ENCODE measurements at places on chromosomes 12 and 14.

GRCh38 chr12:53978477-53979356, 4.0 kb upstream of the HOTAIR start:
- peak; percentile 90 for DNase-seq

GRCh38 chr14:53630336-53630735, 326.3 kb downstream of the BMP4 start:
- no peak for DNase-seq

GRCh38 chr12:108102363-108102762, 26.7 kb upstream of the WSCD2 start:
- no peak for DNase-seq

DNA sequence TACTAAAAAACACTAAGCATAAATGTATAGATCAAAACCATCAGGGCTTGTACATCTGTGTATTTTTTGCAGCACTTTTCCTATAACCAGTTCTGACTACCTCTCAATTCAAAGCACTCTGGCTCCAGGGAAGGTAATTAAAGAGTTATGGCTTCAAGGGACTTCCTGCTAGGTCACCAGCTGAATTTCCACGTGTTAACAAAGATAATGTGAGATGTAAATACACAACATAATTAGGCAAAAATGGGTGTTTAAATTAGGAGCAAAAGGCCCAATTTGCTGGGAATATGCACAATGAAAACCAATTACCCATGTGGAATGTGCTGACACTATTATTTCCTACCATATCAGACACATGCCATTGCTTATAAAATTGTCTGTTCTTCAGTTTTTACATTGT, 513.4 kb upstream of the FLRT2 start:
- DNase-seq, result no peak

DNA sequence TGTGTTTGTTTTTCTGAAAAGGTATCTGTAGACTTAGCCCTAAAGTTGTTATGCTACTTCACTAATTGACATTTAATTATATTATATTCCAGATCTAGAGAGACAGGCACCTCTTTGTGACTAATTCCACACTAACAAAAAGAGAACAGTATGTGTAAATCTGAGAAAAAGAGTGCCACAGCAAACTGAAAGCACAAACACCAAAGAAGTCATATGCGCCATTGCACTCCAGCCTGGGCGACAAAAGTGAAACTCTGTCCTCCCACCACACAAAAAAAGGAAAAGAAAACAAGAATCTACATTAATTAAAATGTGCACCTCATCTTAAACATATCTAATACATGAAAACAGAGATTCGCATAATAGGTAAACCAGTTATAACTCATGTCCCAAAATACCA, 4.4 kb upstream of the CSRNP2 start:
- no peak for DNase-seq

DNA sequence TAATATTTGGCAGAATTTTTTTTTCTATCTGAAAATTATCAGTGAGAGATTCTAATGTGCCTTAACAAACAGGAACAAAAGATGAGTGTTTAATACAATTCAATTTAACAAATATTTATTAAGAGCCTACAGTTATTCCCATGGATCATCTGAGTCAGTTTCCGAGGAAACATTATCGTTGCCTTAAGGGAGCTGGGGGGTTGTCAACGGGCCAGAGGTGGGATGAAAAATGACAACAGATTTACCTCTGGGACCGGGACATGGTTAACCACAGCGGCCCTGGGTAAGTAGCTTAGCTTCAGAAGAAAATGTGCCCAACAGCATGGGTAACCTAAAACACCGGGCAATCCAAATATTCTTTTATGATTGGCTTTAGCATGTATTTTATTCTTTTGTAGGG, 113.6 kb downstream of the DAD1 start:
- DNase-seq, result no peak

GRCh38 chr12:56521209-56521589, 421 bp upstream of the RBMS2 start:
- no peak for DNase-seq

- DNase-seq, result no peak
Observed at GRCh38 chr14:52269100-52269499, 1.6 kb downstream of the PTGDR start.

DNA sequence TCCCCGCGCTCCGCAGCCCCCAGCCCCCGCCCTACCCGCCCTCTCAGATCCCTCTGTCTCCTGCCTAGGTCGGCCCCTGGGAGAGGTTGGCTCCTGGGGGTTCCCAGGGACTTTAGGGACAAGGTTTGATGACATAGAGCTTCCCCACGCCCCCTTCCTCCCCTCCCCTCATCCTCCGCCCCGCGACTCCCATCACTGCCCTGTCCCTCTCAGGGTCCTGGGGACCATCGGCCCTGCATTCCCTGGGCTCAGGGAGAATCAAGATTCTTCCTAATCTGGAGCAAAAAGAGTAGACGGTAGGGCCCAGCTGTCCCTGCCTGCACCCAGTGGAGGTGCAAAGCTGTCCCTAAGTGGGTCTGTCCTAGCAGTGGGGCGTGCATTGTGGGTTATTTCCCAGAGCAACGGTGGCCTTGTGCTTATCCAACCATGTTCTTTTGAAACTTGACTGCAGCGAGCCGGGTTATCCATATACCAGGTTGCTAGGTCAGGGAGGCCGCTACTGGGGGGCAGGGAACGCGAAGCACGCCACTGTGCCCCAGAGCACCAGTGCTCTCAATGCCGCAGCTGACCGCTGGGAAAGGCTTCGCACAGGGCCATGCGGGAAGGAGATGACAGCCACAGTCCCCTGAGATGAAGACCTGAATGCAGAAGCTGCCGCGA, 124.4 kb upstream of the PRMT8 start:
- DNase-seq, result no peak

DNA sequence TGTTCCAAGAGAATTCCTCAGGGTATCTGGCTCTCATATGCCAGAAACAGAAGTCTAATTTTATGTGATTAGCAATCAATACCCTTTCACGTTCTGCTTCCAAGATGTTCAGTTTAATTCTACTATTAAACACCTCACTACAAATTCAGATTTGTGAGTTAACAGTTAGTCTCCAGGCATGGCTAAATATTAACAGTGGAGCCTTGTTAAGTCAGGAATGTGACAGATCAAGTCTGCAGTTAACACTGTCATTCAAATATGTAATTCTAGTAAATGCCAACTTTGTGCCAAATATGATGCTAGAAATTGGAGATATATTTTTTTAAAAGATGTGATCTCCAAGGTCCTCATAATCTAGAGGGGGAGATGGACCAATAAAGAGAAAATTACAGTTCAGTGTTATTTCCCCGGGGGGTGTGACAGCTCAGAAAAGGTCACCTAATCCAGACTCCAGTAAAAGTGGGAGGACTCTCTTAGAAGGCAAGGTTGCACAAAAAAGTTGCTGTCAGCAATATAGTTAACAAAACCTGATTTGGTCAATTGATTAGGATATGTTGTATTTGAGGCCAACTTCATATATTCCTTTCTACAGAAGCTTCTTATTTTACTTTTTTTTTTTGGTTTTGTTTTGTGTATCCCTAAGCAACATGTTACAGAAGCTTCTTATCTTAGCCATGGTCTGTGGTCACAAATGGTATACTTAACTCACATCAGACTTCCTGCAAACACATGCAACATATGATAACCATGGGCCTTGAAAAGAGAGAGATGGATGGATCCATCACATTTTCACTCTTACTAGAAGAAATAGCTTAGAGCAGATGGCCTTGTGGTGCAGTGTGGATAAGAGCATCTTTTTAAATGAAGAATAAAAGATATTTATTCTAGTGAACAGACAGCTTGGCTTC, 18.4 kb upstream of the RNU6-7 start:
- no peak for DNase-seq

DNA sequence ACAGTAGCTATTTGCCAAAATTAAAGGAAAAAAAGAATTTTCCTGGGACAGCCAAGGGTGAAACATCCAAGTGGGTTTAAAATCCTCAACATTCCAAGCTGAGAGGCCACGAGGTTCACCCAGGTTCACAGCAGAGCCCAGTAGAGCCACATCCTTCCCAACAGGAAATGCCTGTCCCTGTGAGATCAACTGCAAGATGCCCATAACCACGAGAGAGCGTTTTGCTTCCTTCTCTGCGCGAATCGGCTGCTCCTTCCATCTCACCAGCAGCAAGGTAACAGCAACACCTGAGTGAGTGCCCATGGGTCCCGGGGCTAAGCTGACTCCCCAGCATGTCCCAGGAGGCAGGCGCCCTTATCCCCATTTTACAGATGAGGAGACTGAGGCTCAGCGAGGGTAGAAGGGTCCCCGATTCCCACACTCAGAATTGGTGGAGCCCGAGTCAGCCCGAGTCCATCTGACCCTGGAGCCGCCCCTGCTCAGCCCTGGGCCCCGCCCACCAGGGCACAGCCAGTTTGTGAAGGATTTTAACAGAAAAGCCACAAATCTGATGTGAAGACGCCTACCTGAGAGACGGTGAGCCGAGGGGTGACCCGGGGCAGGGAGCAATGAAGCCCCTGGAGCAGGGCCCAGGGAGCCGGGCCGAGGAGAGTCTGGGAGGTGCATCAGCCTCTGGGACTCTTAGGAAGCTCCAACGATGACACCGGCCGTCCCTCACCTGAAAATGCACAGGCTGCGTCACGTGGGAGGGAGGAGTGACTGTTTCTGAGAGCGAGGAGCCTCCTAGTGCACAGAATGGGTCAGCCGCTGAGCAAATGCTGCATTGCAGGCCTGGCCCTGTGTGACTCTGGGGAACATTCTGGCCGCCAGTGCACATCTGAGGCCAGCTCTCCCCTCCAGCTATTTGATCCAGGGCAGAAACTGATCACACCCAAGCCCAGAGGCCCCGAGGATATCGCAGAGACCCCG, 236.9 kb upstream of the SFSWAP start:
- no peak for DNase-seq

DNA sequence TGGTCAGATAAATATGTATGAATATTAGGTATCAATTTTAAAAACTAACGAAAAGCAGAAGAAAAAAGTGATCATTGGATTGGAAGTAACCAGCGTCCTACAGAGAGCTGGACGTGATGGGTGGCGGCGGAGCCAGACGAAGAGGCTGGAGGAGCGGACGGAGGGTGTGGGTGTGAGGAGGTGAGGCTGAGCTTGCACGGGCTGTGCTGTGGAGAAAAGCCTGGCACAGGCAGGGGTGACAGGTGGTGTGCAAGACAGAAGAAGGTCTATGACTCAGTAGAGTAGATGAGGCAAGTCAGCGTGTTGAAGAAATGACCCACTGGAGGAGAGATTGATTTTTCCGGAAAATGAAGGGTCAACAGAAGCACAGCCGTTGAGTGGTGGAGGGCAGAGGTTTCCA, 56.4 kb downstream of the FZD10 start:
- no peak for DNase-seq

DNA sequence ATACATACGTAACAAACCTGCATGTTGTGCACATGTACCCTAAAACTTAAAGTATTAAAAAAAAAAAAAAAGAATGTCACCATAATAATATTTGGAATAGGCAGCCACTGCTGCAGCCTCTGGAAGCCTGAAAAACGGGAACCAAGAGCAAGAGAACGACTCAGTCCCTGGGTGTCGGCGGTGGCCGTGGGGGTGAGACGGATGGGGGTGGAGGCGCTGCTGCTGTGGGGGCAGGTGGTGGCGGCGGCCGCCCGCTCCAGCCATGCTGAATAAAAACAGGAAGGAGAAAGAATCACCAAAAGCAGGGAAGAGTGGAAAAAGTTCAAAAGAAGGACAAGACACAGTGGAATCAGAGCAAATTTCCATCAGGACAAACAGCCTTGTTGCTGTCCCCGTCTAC, 46.9 kb downstream of the ZFYVE21 start:
- no peak for DNase-seq

GRCh38 chr14:34700622-34701130, 13.7 kb downstream of the CFL2 start:
- DNase-seq, result no peak

GRCh38 chr12:108332791-108333382, 6.2 kb downstream of the CMKLR1 start:
- DNase-seq, result no peak

DNA sequence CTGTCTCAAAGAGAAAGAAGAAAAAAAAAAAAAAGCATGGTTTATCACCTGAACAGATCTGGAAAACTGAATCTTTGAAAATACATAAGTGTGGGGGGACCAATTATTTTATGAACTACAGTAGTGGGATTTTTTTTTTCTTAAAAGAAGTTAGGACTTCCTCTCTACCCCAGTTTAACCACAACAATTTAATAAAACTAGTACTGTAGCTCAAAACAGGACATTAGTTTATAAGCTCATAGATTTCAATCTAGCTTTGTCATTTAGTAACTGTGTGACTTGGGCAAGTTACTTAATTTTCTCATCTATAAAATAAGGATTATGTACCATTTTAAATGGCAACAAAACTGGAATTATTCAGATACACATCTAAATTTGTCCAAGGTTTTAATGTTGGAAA, 23.5 kb upstream of the ARID4A start:
- DNase-seq, result no peak

DNA sequence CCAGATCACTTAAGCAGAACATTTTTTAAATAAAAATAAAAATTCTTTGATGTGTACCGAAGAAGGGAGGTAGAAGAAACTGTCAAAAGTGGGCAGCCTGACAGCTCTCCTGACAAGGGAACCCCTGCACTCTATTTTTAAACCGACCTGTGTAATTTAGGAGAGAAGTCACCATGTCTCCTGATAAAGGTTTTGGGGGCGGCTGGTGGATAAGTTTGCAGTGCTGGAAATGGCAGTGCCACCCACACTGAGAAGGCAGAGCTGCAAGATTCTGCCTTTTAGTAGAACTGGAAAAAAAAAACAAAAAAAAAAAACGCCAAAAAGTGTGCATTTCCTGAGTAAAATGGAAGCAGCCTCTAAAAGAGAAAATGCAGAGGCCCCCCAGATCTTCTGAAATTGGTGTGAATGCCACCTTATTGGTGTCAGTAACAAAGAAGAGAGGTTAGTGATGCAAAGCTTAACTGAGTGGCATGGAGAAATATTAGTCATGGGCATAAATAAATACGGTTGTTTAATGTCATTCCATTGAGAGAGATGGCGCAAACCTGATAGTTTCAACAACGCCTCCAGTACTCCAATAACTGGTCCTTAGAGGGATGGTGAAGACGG, 24.7 kb downstream of the DUSP6 start:
- DNase-seq, result no peak

DNA sequence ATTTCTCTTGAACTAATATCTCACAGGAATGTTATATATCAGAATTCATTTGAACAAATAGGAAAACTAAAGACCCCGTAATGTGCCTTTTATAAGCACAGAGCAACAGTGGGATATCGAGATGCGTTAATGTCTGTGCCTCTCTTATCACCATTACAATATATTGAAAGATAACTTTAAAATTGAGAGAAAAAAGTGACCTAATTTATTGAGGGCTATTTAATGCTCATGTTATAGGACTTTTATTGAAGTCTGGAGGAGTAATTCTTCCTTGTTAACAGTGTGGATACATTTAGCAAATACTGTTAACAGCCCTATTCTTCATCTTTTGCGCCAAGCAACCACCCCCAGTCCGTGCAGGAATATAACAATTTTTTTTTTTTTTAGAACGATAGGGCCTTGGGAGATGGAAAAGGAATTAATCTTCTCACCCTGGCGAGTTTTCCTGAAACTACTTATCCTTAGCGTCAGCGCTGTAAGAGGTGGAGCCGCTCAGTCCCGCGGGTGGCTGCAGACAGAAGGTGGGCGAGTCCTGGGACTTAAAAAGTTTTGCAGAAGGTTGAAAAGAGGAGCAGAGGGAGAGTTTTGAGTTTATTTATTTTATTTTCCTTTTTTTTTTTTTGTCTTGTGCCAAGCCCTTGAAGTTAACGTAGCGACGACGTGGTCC, 11.0 kb downstream of the FOXG1 start:
- DNase-seq, result no peak
